Esophagus squamous epithelium (tissue), 5 donors: ENCODE measurements at places on chromosomes 4 and X.

GRCh38 chrX:1425381-1425780 is 27.3 kb downstream of the ASMTL start:
- no peak for DNase-seq

DNA sequence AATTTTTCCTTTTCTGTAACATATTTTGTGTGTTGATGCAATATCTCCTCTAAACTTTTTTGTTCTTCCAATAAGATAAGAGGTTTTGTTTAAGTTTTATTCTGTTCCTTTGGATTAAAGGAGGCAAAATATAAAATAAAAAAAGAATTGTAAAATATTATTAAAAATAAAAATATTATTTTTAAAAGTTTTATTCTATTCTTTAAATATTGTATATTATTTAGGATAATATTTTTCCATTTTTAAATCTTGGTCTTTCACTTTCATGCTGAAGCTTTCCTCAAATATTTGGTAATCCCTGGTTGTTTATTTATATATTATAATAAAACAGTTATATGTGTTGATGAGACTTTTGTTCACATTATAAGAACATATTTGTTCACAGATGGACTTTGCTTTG is 187.9 kb upstream of the PDE5A start:
- no peak for DNase-seq

DNA sequence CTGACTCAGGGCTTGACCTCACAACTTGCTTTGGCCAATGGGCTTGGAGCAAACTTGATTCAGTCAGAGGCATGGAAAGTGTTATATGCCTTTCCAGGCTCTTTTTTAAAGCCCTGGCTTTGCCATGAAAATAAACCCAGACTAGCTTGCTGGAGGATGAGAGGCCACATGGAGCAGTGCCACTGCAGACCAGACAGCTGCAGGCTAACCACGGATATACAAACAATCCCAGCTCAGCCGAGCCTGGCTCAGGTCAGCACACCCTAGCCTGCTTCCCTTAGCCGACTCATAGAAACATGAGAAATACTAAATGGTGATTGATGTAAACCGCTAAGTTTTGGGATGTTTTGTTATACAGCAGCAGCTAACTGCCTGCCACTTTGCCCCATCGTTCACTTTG is 345.1 kb downstream of the ARHGAP10 start:
- DNase-seq, result no peak

DNA sequence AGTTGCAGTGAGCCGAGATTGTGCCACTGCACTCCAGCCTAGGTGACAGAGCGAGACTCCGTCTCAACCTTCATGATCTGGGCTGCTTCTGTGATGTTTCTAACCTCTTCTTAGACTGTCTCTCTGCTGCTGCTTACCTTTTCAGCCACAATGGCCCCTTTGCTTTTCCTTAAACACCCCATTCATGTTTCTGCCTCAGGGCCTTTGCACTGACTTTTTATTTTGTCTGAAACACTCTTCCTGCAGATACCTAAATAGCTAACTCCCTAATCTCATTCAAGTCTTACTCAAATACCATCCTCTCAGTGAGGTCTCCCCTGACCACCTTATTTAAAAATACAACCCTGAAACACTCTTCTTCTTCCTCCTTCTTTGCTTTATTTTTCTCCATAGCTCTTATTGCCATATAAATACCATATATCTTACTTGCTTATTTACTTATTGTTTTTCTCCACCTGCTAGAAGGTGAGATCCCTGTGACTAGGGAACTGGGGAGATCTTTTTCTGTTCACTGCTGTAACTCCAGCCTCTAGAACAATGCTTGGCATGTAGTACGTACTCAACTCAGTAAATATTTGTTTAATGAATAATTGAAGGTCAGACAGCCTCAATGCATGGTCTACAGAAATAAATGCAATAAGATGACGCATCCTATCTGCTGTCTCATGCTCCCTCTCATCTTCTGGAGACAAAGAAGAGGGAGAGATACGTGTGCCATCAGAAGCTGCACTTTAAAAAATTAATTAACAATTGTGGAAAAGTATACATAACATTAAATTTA is 43.8 kb upstream of the SETD7 start:
- DNase-seq, result no peak

- no peak for DNase-seq
Observed at GRCh38 chr4:151721466-151721865, 39.3 kb downstream of the GATB start.
